Urinary bladder (tissue), 4 donors: ENCODE measurements at places on chromosomes 7 and 10. TPM values are rescaled to one million over a fixed set of nuclear protein-coding genes. Genes with fewer than 3 reads are reported as not detected.

DNA sequence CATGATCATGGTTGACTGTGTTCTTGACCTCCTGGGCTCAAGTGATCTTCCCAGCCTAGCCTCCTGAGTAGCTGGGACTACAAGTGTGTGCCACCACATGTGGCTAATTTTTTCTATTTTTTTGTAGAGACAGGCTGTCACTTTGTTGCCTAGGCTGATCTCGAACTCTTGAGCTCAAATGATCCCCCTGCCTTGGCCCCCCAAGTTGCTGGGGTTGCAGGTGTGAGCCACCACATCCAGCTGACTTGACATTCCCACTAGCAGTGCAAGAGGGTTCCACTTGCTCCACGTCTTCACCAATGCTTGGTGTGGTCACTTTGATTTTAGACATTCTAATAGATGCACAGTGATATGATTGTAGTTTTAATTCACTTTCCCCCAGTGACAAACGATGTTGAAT is 25.1 kb downstream of the CYP26A1 start:
- no peak for DNase-seq

DNA sequence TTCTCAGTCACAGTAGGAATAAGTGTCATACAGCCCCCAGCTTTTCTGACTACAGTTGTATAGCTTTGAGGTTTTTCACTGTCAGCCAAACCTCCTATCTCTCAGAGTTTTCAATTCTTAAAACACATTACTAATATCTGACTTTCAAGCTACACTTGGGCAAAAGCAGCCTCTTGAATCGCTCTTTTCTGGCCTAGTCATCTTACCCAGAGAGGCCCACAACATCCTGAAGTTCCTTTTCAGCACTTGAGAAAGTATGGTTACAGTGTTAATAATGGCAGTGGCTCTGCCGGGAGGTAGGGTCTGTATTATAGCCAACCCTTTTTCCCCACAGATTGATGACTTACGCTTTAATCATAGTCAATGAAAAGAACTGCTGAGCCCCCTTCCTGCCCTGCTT is 181.0 kb downstream of the LRRC4 start:
- no peak for DNase-seq

- peak; percentile 53 for DNase-seq
These were observed 72.8 kb upstream of the MPP7 start for GRCh38 chr10:28375399-28376354.

GRCh38 chr7:141354251-141354650 is 197.0 kb upstream of the AGK start:
- no peak for DNase-seq

DNA sequence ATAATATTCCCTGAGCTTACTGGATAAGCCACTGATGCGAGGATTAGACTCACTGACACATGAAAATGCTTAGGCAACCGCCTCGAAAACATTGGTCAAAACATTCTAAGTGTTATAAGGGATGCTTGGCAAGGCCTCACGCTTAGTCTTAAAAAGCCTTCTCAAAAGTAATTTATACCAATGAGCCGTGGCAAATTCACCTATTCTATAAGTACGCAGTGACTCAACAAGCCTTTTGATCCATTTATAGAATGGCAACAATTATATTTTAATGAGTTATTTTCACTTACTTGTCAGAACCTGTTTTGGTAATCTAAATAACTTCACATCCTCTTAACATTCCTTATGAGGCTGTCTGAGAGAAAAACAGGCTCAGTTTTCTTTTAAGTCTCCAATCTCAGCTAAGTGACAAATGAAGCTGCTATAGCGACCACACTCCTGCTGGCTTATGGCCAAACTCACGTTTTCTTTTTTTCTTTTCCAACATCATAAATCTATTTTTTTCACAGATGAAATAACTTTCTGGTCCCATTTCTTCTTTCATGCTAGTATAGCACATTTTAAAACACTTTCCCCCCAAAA is 121.2 kb upstream of the AFAP1L2 start:
- DNase-seq: no peak

DNA sequence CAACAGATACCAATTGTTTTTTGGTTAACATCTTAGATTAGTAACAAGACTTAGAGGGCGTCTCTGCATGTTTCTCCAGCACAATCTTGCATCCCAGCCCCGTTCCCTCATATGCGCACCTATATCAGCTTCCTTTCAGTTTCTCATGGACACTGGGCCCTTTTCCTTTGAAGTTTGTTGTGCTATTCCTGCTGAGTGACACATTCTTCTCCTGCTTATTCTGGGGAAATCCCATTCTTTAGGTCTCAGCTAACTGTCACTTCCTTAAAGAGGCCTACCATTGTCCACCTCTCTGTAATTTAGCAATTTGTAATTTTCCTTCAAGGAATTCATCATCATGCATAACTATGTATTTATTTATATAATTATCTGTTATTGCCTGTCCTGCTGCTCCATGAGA is 110.3 kb upstream of the STEAP1B start:
- DNase-seq: no peak

GRCh38 chr7:17256375-17256774 is 42.1 kb upstream of the AHR start:
- no peak for DNase-seq

DNA sequence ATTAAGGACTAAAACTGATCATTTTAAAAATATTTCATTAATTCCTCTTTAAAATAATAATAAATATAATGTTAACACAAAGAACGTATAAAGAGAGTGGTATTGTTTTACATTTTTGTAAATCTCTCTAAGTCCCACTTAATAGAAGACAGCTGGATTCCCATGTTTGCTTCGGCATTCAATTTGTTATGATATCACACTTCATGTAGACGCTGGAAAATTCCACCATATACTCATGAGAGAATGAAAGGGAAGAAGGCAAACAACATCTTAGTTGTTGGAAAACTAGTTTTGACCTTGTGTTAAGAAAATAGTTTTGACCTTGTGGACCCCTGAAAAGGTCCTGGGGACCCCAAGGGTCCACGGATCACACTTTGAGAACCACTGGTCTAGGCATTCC is 85.3 kb upstream of the MGMT start:
- DNase-seq: no peak

DNA sequence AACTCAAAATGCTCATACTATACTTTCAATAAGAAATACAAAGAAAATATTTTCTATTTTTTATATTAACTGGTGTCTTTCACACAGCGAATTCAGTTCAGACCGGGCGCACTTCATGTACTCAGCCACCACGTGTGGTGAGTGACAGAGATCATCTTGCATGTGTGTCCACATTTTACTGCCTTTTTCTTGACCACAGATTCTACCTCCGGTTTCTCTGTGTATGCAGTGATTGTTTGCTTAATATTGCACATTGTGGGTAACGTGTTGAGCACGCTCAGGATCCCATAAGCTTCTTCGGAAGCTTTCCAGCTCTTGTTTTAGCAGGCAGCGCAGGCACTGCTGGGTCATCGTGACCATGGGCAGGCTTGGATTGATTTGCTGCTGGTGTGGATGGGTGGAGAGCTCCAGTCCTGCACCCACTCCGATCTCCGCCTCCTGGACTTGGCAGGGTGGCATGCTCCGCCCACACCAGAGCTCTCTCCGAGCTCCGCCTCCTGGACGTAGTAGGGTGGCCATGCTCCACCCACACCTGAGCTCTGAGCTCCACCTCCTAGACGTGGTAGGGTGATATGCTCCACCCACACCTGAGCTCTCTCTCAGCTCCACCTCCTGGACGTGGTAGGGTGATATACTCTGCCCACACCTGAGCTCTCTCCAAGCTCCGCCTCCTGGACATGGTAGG is 253.3 kb downstream of the DIP2C start:
- DNase-seq: no peak

- DNase-seq: no peak
These were observed 2.4 kb upstream of the HOXA4 start for GRCh38 chr7:27132978-27133377.

DNA sequence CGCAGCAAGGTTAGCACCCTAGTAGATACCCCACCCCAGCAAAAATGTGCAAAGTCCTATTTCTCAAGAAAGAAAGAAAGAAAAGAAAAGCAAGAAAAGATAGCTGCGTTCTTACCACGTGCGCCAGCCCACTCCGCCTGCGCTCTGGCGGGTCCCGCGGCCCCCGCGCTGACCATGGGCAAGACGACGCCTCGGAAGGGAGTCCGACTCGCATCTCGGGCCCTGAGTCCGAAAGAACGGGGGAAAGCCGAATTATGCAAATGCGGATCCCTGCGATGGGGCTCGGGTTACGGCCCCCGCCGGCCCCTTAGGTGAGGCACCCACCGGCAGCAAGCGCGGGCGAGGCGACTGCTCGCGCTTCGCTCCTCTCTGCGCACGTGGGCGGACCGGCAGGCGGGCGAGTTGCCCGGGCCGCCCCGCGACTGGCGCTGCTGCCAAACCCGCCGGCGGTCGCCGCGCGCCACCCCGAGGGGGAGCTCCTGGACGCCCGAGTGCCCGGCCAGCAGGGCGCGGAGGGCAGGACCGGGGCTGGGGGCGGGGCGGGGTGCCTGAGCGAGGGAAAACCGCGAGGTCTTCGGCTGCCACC is 2.4 kb upstream of the EGR2 start:
- DNase-seq: no peak

DNA sequence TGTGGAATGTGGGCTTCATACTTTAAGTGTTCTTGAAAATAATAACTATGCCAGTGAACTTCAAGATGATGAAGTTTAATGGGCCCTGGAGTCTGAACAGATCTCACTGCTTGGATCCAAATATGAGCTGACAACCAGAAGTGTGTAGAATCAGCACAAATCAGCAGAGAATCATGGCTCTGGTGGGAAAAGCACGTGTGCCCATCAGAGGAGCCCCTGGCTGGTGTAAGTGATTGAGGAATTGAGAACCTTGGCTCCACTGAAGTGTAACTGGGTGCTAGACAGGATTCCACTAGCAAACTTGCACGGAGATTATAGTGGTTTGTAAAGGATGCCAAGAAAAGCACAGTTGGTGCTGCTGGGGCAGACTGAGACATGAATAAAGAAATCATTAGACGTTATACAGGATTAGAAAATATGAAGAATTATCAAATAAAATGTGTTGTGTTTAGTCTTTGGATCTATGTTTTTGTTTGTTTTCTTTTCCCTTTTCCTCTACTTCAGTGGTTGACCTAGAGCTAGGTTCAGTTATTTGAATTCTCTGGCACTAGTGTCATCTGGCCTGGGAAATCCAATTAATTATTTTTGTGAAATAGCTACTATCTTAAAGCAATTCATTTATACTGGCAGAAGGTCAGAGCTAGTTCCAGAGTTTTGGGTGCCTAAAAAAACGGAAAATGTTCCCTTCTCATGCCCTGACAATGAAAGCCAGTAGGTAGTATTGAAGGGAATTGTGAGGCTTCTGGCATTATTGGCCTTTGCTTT is 175.7 kb upstream of the MEOX2 start:
- DNase-seq: no peak

DNA sequence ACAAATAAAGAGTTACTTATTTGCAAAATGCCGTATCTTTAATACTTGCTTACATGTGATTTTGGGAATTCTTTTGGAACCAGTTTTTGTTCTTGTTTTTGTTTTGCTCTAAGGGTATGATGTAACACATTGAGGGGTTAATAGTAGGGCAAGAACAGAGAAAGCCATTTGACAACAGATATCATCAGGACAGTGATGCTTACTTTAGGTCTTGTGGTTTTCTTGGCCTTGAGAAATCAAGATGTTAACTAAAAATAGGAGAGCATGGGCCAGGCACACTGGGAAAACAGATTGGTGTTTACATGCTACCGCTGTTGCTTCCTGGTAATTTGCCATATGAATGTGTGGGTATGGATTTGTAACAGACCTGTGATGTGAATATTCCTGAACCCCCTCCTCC is 3.7 kb downstream of the SAMD8 start:
- DNase-seq: no peak

GRCh38 chr7:135342887-135343286 is 109.2 kb downstream of the STRA8 start:
- no peak for DNase-seq

GRCh38 chr10:17737027-17737965 is 14.7 kb upstream of the TMEM236 start:
- no peak for DNase-seq

Gene AKR1E2
- total RNA-seq: 23.0 TPM

Gene PLXNA4
- total RNA-seq: 6.5 TPM

Gene POLR1F
- 23.5 TPM for total RNA-seq

Gene TRIM73
- total RNA-seq: 3.8 TPM

Gene PDSS1
- 10.3 TPM for total RNA-seq
